ENCODE measurements at places on chromosomes 2 and 18.

GRCh38 chr2:160351956-160352355 lies 141.7 kb downstream of the RBMS1 start:
- DNase-seq: no peak

- DNase-seq: no peak
Measured at GRCh38 chr2:121279476-121280220, 5.4 kb downstream of the TFCP2L1 start.

GRCh38 chr2:12192762-12193161 lies 446.3 kb downstream of the LPIN1 start:
- DNase-seq: peak; percentile 14

GRCh38 chr2:23624915-23625314 lies 239.9 kb downstream of the KLHL29 start:
- DNase-seq: no peak

GRCh38 chr18:79521416-79522205 lies 125.9 kb downstream of the NFATC1 start:
- peak; percentile 0 for DNase-seq

Measured in mucosa of gallbladder (tissue), 1 donor.